ENCODE measurements at places on chromosomes 7 and 10.

DNA sequence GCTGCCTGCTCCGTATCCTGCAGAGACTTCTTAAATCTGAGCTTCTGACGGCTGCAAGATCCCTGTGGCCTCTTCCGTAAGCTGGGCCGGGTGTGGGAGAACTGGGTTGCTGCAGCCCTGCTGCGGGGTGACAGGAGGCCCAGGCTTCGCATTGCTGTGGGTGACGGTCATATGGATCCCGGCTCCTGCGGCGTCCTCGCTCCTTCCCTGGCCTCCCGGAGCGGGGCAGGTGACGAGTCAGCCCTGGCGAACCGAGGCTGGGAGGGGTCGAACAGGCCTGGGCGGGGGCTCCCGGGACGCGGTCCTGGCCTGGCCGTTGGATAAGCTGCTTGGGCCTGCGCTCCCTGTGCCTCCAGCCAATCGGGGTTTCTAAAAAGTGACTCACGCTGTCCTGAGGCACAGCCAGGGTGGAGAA lies 7.8 kb upstream of the UBE2D1 start:
- DNase-seq, result no peak

DNA sequence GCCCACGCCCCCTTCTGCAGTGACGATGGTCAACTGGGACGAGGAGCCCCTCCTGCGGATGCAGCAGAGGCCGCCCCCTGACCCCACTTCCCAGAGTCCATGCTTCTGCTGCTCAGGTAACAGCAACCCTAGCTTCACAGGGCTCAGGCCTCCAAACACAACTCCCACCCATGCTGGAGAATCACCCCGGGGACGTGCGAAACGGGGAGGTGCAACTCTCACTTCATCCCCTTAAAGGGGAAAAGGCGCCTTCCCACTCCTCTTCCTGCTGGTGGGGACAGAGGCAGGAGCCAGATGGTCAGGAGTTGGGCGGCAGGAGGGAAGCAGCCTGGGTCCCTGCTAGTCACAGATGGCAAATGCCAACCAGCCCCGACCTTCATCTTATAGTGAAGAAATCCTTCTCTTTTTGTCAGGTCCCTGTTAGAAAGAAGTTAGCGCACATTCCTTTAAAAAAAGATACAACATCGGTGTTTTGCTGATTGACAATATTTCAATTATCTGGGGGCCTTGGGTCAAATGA lies 155.4 kb downstream of the DIP2C start:
- DNase-seq, result no peak

GRCh38 chr10:72105098-72105475 lies 16.7 kb upstream of the SPOCK2 start:
- DNase-seq, result no peak

GRCh38 chr7:30464231-30464671 lies 14.3 kb downstream of the NOD1 start:
- no peak for DNase-seq

DNA sequence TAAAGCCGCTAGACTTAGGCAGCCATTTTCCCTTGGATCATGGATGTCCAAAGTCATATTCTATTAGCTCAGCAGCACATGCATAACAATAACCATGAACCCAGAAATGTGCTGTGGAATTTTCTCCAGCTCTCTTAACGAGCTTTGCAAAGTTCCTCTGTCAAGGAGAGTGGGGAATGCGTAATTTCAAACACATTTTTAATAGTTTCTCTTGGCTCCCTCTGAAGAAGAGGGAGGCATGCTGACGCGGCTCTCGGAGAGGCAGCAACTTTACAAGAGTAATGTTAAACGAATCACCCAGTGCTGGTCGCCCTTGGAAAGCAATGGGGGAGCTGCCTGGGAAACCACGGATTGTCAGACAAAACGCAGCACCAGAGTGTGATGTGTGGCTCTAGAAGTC lies 114.8 kb downstream of the RAB18 start:
- DNase-seq, result no peak

GRCh38 chr10:120428754-120429153 lies 28.3 kb upstream of the PLPP4 start:
- DNase-seq, result no peak

DNA sequence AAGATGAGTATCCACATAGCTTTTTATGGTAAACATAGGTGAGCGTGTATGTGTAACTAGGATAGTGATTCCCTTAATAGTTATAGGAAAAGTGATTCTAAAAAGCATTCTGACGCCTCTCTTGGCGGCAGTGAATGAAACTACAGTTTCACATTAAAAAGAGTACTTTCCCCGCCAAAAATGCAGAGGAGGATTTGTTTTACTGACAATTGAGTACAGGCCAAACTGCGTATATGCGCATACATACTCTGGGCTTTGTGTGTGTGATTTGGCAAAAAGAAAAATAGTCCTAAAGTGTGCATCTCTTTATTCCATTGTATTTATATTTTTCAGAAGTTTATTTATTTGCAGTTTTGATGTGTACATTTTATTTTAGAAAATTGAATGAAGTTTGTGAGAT lies 10.3 kb downstream of the CUL1 start:
- no peak for DNase-seq

DNA sequence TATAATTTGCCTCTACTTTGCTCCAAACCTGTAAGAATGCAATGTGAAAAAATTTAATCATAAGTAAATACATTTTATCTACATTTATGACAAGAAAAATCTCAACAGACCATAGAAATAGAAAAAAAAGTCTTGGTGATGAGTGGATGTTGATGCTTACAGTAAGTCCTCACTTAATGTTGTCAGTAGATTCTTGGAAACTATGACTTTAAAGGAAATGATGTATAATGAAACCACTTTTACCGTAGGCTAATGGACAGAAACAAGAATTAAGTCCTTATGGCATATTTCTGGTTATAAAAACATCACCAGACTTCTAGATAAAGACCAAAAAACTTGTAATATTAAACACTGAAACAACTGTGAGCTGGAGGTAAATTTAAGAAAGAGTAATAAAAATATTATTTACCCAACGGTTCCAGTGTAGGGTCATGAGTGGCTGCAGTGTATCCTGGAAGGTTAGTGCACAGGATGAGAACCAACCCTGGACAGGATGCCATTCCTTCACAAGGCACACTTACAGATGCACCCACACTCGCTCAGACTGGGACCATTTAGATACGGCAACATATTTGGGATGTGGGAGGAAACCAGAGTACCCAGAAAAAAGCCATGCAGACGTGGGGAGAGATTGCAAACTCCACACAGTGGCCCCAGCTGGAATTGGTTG lies 76.3 kb downstream of the GLCCI1 start:
- no peak for DNase-seq

DNA sequence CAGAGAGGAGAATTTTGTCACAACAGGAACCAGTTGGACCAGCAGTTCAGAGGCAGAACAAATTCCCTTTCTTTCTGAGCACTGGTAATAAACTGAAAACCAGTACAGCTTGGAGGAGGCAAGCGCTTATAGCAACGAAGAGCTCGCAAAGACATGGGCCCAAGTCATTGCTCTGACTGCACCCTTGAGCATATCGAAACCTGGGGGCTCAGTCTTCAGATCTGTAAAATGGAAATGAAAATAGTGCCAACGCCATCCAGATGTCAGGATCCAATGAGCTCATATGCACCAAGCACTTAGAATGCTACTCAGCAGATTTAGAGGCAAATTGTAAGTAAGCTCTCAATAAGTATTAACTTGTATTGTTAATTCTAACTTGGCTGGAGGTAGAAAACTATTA lies 14.4 kb upstream of the CALU start:
- DNase-seq, result no peak

DNA sequence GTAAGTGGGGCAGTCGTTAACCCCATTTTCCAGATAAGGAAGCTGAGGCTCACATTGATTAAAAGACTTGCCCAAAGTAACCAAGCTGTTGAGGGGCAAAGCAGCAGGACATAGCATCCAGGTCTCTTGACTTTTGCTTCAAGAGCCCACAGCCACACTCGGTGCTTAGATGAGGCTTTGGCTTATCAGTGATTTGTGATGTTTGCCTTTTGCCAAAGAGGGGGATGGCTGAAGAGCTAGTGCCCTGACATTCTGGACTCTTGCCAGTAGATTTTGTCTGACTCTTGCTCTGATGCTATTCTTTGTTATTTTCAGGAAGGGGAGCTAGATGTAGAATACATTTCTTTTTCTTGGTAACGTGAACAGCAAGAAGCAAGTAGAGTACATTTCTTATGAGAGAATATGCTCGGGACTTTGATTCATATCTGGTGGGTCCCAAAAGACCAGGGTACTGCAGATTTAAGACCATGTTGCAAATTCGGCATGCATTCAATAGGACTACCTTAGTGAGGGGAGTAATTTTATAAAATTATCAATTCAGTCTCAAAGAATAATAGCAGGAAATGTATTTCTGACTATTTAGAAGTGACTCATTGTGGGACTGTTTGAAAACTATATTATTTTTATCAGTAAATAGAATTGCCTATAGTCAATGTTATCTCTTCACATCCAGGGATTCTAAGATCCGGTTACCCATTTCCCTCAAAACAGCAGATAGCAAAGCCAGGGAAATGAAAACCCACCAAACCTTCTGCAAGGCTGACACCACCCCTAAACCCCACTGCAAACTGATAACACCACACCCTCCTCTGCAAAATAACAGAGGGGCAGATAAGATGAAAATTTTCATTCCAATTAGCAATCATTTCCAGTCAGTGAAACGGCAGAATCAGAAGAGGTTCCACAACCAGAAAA lies 180.0 kb upstream of the BMPER start:
- no peak for DNase-seq

DNA sequence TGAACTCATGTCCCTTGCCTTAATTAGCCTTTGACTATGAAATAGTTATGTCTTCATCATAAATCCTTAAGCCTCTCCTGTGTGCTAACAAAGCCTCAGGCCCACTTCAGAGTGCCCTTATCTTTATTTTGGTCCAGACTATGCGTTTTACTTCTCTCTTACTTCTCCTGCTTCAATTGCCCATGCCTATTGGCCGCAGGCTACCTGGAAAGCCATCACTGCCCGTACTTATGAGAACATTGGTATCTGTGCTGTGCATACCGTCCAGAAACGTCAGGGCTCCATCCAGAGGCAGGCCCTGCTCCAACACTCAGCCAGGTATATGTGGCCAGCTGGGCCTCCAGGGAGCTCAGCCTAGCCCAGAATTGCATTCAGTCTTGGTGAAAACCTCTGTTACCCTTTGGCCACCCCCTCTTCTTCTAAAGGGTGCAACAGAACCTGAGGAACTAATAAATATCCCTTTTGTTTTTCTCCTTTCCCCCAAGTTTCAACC lies 212.4 kb upstream of the MTPN start:
- no peak for DNase-seq

- no peak for DNase-seq
These were observed 54.3 kb upstream of the AKR1E2 start for GRCh38 chr10:4771554-4772201.

GRCh38 chr10:61271127-61271780 lies 181.9 kb downstream of the TMEM26 start:
- no peak for DNase-seq

- no peak for DNase-seq
These were observed 982 bp downstream of the PGAM1 start for GRCh38 chr10:97426776-97427570.

GRCh38 chr10:33098951-33099663 lies 141.1 kb upstream of the ITGB1 start:
- DNase-seq, result no peak

- DNase-seq, result no peak
These were observed 82.7 kb downstream of the PLCE1 start for GRCh38 chr10:94076325-94076841.

DNA sequence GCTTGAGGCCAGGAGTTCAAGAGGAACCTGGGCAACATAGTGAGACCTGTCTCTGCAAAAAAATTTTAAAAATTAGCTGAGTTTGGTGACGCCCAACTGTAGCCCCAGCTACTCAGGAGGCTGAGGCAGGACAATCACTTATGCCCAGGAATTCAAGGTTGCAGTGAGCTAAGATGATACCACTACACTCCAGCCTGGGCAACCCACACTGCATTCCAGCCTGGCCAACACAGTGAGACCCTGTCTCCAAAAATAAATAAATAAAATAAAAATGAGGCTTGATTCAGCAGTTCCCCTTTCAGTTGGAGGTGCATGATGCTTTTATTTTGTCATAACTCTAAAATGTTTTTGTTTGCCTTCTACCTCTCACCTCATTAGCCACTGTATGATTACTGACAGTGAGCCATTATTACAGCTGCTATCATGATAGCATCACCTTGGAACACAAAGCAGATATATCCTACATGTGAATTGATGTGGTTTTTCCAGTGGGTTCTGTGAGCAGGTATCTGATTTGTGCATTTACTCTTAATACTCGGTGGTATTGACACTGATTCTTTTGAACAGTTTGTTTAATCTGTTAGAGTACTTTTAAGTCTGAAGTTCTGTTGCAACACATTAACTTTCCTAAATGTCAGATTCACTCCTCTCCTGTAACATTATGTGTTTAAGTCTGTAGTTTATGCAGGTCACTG lies 49.1 kb downstream of the ARID5B start:
- no peak for DNase-seq

DNA sequence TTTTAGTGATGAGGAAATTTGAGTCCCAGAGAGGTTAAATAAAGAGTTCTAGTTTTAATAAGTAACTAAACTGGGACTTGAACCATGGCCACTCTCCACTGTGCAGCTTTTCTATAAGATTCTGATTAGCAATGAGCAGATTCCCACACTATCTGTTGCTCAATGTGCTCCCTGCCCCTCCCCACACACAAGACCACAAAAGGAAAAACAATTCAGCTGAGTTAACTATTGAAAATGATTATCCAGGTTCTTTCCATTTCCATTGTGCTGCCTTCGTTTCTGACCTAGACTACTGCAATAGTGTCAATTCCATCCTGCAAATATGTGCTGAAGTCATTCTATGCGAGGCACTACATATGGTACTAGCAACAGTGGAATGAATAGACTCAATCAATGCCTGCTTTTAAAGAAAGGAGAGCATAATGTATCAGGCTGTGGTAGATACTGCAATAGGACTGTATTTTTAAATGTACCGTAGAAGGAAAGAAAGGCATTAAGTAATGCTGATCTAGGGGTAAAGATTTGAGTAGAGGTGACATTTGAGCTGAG lies 97.0 kb downstream of the SEMA3C start:
- no peak for DNase-seq

GRCh38 chr7:50594734-50595485 lies 29.7 kb upstream of the DDC start:
- no peak for DNase-seq

GRCh38 chr7:156827587-156828203 lies 65.3 kb downstream of the LMBR1 start:
- no peak for DNase-seq

- no peak for DNase-seq
These were observed 109.6 kb downstream of the PTPRE start for GRCh38 chr10:128016423-128017060.

DNA sequence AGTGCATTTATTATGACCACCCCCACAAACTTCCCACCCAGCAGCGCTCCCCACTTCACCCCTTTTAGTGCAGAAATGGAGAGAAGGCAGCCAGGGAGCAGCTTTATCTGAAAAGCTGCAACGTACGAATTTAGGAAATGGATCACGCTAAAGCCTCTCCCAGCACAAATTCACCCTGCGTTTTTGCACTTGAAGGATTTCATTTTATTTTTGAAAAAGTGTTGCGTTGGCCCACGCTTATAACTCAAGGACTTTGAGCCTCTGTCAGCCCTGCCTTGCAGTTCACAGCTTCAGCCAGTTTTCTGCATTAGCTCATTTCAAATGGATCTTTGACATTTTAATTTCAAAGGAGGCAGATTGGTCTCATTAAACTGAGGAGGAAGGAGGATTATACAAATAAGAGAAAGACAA lies 556.1 kb downstream of the KCNMA1 start:
- DNase-seq, result no peak
